Ovary (tissue), 10 donors: ENCODE measurements at places on chromosomes 6 and 20. TPM values are rescaled to one million over a fixed set of nuclear protein-coding genes. Genes with fewer than 3 reads are reported as not detected.

GMDS gene
- 9.8 TPM for total RNA-seq

SPO11 gene
- not detected for total RNA-seq

CTAGE9 gene
- total RNA-seq: not detected

GPR63 gene
- 1.4 TPM for total RNA-seq

DNA sequence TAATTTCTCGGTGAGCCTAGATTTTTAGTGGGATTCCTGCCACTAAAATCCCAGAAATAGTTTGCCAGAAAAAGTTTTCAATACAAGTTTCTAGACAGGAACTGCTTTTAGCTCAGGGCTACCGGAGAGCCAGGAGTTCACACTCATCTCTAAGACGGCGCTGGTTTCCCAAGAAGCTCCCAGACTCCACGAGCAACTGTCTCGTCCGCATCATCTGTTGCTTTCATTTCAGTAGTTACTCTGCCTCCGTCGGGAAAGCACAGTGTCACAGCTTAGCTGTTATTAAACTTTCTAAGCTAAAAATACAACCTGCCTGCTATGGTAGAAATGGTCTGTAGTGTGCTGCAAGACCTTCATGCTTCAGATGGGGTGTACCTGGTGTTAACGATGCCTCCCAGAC, 197.3 kb upstream of the SNX9 start:
- DNase-seq: no peak
- no peaks in the 10 kb centered on the region for H3K4me1 ChIP-seq
- no peaks in the 10 kb centered on the region for H3K27me3 ChIP-seq

- H3K27me3 ChIP-seq: no peaks in the 10 kb centered on the region
- H3K4me3 ChIP-seq: no peak overlapping the region
- no peak overlapping the region for H3K27ac ChIP-seq
Measured at GRCh38 chr6:132446141-132446854, 45.0 kb upstream of the MOXD1 start.

DNA sequence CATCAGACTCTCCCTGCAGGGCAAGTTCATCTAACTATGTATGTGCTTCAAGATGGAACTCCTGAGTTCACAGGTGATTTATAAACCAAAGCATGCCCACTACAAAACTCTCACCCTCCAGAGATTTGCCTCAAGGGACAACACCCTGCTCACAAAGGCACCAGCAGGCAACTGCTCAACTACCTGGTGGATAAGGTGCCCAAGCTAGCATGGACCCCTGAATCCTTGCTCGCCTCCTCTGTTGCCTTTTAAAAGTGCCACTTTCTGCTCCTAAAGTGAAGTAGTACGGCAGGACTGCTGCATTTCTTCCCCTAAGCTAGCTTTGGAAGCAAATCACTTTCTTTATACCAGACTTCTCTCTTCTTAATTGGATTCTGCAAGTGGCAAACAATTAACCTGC, 1.2 kb downstream of the LPA start:
- DNase-seq: no peak
- H3K4me1 ChIP-seq: no peaks in the 10 kb centered on the region
- no peaks in the 10 kb centered on the region for H3K36me3 ChIP-seq
- no peak overlapping the region for H3K4me3 ChIP-seq
- H3K27ac ChIP-seq: no peak overlapping the region

GRCh38 chr20:14928083-14928482, 590.7 kb upstream of the FLRT3 start:
- no peak for DNase-seq
- no peak overlapping the region for H3K27ac ChIP-seq
- no peaks in the 10 kb centered on the region for H3K4me1 ChIP-seq
- H3K27me3 ChIP-seq: no peaks in the 10 kb centered on the region

- no peaks in the 10 kb centered on the region for H3K27me3 ChIP-seq
- no peaks in the 10 kb centered on the region for H3K4me1 ChIP-seq
- H3K36me3 ChIP-seq: no peaks in the 10 kb centered on the region
- no peak overlapping the region for H3K4me3 ChIP-seq
- H3K27ac ChIP-seq: no peak overlapping the region
- no peak for DNase-seq
Measured at GRCh38 chr6:138440758-138441357, 36.8 kb downstream of the HEBP2 start.

DNA sequence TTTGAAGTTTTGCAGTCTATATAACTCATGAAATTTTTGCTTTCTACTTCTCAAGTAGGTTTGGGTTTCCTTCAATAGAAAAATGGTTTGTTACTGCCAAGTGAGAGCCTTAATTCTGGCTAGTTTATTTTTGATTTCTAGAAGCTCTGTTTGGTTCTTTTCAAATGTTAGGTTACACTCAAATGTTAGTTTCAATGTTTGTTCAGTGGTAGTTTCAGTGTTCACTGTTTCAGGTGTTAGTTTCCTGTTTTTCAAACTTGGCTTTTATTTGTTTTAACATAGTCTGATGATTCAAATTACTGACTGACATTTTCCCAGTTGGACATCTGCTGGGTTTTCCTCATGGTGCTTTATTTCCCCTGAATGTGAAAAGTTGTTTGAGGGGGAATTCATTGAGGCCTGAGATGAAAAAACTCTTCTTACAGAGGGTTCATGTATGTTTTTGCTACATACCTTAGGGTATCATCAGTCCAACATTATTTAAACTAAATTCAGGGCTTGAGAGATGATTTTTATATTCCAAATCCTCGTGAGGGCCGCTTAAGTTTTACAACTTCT, 189.0 kb downstream of the JARID2 start:
- no peak overlapping the region for H3K4me3 ChIP-seq
- no peaks in the 10 kb centered on the region for H3K27me3 ChIP-seq
- no peaks in the 10 kb centered on the region for H3K36me3 ChIP-seq
- peaks cover 12% of the 10 kb centered on the region for H3K4me1 ChIP-seq
- H3K27ac ChIP-seq: no peak overlapping the region

GRCh38 chr20:57020364-57020763, 246.1 kb downstream of the BMP7 start:
- no peak overlapping the region for H3K4me3 ChIP-seq
- no peak overlapping the region for H3K27ac ChIP-seq
- no peaks in the 10 kb centered on the region for H3K36me3 ChIP-seq
- H3K27me3 ChIP-seq: no peaks in the 10 kb centered on the region
- no peak for DNase-seq

GRCh38 chr20:46312075-46312944, 4.0 kb upstream of the CDH22 start:
- H3K36me3 ChIP-seq: no peaks in the 10 kb centered on the region
- no peaks in the 10 kb centered on the region for H3K27me3 ChIP-seq
- H3K4me3 ChIP-seq: no peak overlapping the region

DNA sequence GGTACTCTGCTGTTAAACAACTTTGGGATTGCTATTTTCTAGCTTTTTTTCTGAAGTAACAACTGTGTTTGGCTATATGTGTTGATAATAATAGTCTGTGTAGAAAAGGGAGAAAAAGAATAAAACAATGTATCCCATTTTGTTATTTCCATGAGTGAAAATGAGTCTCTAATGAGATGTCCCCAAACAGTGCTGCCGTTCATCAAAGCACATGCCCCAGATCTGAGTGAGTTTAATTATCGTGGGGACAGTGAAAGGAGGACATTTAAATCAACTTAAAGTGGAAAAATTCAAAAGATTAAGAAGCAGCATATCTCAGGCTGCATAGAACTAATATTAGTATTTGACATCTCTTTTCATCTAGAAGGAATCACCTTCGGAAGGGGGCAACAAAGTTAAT, 59.6 kb downstream of the NCOA7 start:
- H3K27ac ChIP-seq: no peak overlapping the region
- no peaks in the 10 kb centered on the region for H3K4me1 ChIP-seq
- H3K36me3 ChIP-seq: no peaks in the 10 kb centered on the region
- no peak for DNase-seq
- H3K4me3 ChIP-seq: no peak overlapping the region
- no peaks in the 10 kb centered on the region for H3K27me3 ChIP-seq

GRCh38 chr20:45823949-45824835, 2.9 kb downstream of the TNNC2 start:
- H3K36me3 ChIP-seq: no peaks in the 10 kb centered on the region
- peak overlapping the region; percentile 1 for H3K4me3 ChIP-seq
- H3K27ac ChIP-seq: no peak overlapping the region
- H3K27me3 ChIP-seq: no peaks in the 10 kb centered on the region
- peak; percentile 65 for DNase-seq
- H3K4me1 ChIP-seq: peaks cover 16% of the 10 kb centered on the region

DNA sequence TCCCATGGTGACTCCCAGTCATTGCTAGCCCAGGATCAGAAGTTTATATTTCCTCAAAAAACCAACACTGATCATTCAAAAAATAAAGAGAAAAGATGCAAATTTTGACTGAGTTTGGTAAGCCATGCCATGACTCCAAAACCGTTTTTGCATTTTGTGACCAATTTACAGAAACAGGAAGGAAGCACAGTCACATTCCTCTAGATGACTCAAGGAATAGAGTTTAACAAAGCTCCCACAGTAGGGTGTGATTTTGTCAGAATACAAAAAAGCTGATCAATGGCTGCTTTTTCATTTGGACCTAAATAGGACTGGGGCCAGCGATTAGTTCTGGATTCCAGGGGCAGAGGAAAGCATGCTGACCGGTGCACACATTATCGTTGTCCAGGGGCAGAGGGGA, 179.4 kb upstream of the AFDN start:
- H3K36me3 ChIP-seq: no peaks in the 10 kb centered on the region
- no peak overlapping the region for H3K4me3 ChIP-seq
- H3K4me1 ChIP-seq: peaks cover 3% of the 10 kb centered on the region
- no peaks in the 10 kb centered on the region for H3K27me3 ChIP-seq
- no peak overlapping the region for H3K27ac ChIP-seq

DNA sequence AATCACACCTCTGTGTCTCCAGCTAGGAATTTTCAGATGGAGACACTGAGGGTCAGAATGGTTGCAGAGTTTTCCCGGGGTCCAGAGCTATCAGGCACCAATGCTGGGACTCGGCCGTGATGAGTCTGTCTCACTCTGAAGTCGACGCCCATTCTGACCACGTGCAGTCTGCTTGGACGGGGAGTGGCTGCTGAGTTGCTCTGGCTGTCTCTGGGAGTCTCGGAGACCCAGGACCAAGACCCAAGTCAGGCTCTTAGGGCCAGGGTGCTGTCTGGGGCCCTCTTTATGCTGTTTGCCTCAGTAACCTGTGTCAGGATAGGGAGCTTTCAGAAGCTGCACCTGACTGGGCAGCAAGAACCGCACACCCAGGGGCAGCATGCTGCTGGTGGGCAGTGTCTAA, 4.6 kb downstream of the IP6K3 start:
- H3K4me3 ChIP-seq: no peak overlapping the region
- no peak for DNase-seq
- H3K36me3 ChIP-seq: no peaks in the 10 kb centered on the region
- H3K4me1 ChIP-seq: peaks cover 2% of the 10 kb centered on the region
- no peaks in the 10 kb centered on the region for H3K27me3 ChIP-seq

GRCh38 chr6:106339334-106340029, 13.9 kb upstream of the ATG5 start:
- H3K27ac ChIP-seq: no peak overlapping the region
- H3K36me3 ChIP-seq: no peaks in the 10 kb centered on the region
- DNase-seq: no peak
- H3K4me1 ChIP-seq: no peaks in the 10 kb centered on the region
- H3K27me3 ChIP-seq: no peaks in the 10 kb centered on the region
- no peak overlapping the region for H3K4me3 ChIP-seq

DNA sequence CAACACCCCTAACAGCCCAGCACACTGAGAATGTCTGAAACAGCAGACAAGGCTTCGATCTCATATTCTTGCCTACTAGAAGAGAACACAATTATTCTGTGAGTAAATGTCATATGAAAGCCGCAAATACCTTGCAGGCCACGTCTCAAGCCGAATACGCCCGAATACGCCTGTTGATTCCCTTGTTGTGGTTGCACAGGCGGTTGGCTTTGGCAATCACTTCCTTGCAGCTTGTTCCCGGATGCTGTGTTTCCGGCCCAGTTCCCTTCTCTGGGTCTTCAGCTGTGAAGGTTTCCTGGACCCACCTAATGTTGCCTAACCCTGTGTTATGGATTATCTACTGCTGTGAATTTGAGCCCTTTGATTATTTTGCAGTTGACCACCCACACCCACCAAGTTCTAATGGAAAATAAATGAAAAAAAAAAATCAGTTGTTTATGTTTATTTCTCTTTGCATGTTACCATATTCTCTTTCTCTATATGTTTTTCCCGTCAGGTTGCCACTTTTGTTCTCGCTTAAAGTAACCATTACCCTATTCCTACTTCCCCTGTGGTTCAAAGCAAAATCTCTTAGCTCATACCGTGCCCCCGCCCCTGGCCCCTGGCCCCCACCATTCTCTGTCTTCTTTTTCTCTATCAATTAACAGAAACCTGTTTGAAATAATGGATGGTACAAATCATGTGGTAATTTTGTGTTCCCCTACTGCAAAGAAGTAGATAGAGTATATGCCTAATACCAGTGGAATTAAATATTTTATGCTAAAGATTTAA, 172.4 kb downstream of the ADGB start:
- no peak overlapping the region for H3K27ac ChIP-seq
- DNase-seq: no peak
- H3K36me3 ChIP-seq: no peaks in the 10 kb centered on the region

- no peak for DNase-seq
- H3K4me3 ChIP-seq: no peak overlapping the region
- H3K27me3 ChIP-seq: no peaks in the 10 kb centered on the region
- no peak overlapping the region for H3K27ac ChIP-seq
- H3K4me1 ChIP-seq: no peaks in the 10 kb centered on the region
- no peaks in the 10 kb centered on the region for H3K36me3 ChIP-seq
Measured at GRCh38 chr6:169895926-169896761, 144.7 kb downstream of the ERMARD start.

GRCh38 chr6:135353113-135353512, 144.4 kb downstream of the AHI1 start:
- no peaks in the 10 kb centered on the region for H3K27me3 ChIP-seq
- no peaks in the 10 kb centered on the region for H3K4me1 ChIP-seq
- no peak overlapping the region for H3K4me3 ChIP-seq
- DNase-seq: no peak
- no peaks in the 10 kb centered on the region for H3K36me3 ChIP-seq

- H3K4me1 ChIP-seq: peaks cover 7% of the 10 kb centered on the region
- H3K36me3 ChIP-seq: no peaks in the 10 kb centered on the region
- H3K27me3 ChIP-seq: no peaks in the 10 kb centered on the region
- DNase-seq: no peak
- no peak overlapping the region for H3K27ac ChIP-seq
Measured at GRCh38 chr6:111642463-111643158, 36.9 kb upstream of the TRAF3IP2 start.

GRCh38 chr6:124066946-124067552, 263.4 kb downstream of the NKAIN2 start:
- no peak for DNase-seq
- no peak overlapping the region for H3K27ac ChIP-seq
- no peaks in the 10 kb centered on the region for H3K4me1 ChIP-seq
- H3K4me3 ChIP-seq: no peak overlapping the region
- H3K36me3 ChIP-seq: no peaks in the 10 kb centered on the region

DNA sequence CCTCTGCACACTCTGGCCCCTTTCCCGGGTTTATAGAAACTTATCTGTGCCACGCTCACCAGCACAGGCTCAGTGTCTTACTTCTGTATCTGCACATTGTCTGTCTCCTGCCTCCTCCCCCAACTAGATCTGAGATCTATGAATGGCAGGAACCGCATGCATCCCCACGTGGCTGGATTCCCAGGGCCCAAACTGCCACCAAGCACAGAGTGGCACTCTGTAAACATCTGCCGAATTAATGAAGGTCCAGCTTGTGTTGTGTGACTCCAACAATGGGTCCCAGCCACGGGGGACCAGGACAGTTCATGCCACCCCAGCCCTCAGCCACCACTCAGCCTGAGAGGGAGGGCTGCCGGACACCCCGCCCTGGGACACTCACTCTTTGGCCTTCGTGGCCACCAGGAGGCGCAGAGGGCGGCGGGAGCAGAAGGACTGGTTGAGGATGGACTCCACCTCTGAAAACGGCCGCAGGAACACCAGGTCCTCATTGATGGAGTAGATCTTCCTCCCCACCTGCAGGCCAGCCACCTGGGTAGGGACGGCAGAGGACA, 171.1 kb downstream of the PREX1 start:
- no peaks in the 10 kb centered on the region for H3K36me3 ChIP-seq
- no peaks in the 10 kb centered on the region for H3K4me1 ChIP-seq
- no peaks in the 10 kb centered on the region for H3K27me3 ChIP-seq
- no peak overlapping the region for H3K27ac ChIP-seq
- no peak for DNase-seq
